Prostate gland (tissue), 2 donors: ENCODE measurements at places on chromosomes 16 and 17. TPM values are rescaled to one million over a fixed set of nuclear protein-coding genes. Genes with fewer than 3 reads are reported as not detected.

CCL23 gene
- total RNA-seq, result 7.4 TPM

DPEP2 gene
- total RNA-seq, result 2.4 TPM

- DNase-seq, result peak; percentile 91
Measured at GRCh38 chr16:31130899-31131298, 4.6 kb downstream of the PRSS8 start.

TBC1D3I gene
- total RNA-seq, result 0.85 TPM

- no peak for DNase-seq
Measured at GRCh38 chr17:70394473-70395232, 225.3 kb downstream of the KCNJ2 start.

- no peak for DNase-seq
Measured at GRCh38 chr16:75304521-75305363, 53.3 kb upstream of the BCAR1 start.

KCNG4 gene
- total RNA-seq, result not detected

DNA sequence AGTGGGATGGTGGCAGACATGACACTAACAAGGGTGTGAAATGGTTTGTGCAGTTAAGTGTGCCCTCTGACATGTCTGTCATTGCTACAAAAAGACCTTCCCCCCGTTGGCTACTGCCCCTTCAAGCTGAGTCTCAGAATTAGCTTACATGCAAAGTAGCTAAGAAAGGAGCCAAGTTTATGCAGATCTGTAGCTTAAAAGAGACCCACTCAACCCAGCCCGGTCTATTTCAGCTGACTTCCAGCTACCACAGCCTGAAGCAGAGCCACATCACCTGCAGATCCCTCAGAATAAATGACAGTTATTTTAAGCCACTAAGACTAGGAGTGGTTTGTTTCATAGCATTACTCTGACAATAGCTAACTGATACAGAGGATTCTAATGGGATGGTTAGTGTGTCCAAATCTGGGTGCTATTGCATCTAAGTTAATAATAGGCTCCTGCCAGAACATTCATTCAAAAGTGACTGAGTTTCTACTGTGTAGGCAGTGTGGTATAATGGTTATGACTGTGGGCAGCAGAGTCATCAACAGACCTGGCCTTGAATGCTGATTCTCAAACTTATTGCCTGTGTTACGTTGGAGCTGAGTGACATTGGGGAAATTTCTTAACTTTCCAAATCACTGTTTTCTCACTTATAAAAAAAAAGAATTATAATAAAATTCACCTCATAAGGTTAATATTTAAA lies 11.7 kb downstream of the C17orf67 start:
- no peak for DNase-seq

- no peak for DNase-seq
Measured at GRCh38 chr17:15085890-15086677, 179.0 kb downstream of the PMP22 start.

- no peak for DNase-seq
Measured at GRCh38 chr17:41975099-41976083, 8.8 kb downstream of the CNP start.

NPIPB2 gene
- 0.64 TPM for total RNA-seq

DNA sequence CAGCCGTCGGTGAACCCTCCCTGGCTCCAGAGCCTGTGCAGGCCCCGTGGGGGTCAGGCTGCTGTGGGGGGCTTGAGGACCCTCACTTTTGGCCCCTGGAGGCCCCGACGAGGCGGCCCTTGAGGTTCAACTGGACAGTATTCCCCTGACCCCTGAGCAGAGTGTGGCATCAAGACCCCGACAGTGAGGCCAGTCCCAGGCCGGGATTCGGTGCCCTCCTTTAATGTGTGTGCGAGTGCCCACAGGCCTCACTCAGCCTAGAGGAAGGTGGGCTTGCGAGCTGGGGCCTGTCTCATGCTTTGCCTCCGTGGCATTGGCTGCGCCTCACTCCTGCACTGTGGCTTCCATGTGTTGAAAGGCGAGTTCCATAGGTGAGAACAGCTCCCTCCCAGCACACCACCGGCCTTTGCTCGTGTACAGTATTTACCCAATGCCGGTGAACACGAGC lies 94.5 kb downstream of the METRNL start:
- no peak for DNase-seq

CRHR1 gene
- 2.1 TPM for total RNA-seq

DNA sequence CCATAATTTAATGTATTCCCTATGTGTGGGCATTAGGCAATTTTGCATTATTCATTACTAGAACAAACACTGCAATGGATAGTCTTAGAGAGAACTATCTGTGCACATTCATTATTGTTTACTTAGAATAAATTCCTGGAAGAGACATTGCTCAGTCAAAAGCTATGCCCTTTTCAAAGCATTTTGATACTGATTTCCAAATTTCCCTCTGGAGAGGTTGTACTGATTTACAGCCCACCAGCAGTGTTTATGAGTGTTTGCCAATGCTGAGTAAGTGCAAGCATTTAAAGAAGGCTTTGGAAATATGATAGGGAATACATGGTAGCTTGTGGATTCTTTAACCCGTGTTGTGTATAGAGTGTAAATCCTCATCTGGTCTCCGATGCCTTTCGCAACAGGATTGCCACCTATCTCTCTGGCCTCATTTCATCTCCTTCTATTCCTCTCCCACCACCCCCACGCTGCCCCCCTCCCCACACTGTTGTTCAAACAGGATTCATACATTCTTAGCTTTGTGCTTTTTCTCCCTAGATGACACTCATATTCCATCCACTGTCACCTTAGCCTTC lies 33.4 kb upstream of the MMD start:
- peak; percentile 10 for DNase-seq

GRCh38 chr16:63530974-63531373 lies 1494.7 kb upstream of the CDH8 start:
- no peak for DNase-seq

GRCh38 chr16:74253161-74253938 lies 43.3 kb upstream of the PSMD7 start:
- DNase-seq, result no peak

- DNase-seq, result no peak
Measured at GRCh38 chr17:76134911-76135809, 5.9 kb downstream of the FOXJ1 start.

DNA sequence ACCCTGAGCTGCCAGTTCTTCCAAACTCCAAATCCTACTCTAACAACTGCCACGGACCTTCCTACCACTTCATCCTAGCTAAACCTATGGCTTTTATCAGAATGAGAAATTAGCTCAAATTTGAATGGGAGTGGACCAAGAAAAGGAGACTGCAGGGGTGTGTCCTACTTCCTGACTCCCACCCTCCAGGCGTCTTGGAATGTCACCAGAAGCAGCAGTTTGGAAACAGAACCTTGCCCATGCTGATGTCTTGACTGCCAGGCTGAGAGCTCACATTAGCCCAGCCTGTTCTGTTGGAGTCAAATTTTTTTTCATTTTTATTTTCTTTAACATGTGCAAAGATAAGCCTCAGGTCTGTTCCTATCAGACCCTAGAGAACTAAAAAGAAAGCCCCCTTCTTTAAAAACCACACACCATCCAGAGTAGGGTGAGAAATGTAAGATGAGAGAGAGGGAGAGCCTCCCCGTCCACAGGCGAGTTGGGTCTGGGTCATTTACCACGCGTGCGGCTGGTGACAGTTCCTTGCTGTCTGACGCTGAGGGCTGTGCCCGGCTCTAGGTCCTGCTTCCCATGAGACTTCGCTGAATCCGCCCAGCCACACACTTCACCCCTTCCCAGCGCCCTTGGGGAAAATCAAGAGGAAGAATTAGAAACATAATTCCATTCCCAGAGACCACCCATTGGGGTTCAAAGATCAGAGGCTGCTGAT lies 54.3 kb downstream of the WNT3 start:
- no peak for DNase-seq

GRCh38 chr17:33980193-33980592 lies 274.9 kb upstream of the CCL2 start:
- no peak for DNase-seq

DNA sequence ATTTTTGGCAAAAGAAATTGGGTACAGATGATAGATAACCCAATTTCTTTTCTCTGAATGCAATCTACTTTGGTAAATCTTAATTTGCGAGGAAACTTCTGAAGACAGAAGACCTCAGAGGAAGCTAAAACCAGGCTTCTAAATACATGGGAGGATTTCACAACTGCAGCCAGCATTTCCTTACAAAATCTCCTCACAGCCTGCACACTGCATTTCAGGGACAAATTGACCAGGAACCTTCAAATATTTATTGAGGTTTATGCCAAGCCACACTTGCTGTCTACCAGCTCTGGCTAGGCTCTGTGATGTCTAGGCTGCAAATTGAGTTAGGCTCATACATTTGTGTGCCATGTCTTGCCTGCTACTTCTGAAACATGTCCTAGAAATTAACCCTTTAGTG lies 167.3 kb upstream of the CDH5 start:
- DNase-seq, result no peak

DNA sequence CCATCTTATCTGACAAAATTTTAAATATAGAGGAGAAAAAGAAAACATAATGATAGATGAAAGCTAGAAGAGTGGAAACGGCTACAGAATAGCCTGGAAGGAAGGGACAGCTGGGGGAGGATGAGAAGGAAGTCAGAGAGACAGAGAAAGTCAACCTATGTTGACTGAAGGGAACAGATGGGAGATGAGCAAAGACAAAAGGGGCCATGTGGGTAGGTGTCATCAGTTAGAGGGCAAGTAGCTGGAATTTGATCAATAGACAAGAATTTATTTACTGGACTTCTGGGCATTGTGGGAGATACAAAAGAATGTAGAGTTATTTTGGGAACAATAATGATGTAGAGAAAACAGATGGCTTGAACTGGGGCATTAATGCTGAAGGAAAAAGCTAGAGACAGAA lies 194.4 kb downstream of the ANKFN1 start:
- no peak for DNase-seq

DNA sequence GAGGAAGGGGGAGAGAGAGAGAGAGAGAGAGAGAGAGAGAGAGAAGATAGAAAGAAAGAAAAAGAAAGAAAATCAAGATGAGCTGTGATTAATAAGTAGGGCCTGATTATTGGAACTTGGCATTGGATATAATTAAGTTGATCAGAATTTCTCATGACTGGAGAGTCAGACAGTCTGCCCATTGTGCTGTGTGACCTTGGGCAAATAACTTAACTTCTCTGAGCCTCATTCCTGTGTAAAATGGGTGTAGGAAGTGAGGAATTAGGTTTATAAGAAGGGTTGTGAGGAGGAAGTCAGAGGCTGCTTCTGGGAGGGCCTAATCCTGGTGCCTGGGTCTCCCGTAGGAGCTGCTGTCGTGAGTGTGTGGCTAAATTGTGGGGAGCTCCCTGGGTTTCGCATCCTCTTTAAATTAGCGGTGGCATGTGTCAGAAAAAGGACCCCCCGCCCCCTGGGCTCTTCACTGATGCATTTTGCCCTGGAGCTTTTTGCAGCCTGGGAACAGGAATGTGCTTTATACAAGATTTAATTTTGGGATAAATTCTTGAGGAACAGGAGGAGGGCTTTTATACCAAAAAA lies 76.0 kb downstream of the CMIP start:
- no peak for DNase-seq

CNTNAP4 gene
- total RNA-seq, result 0.05 TPM

- no peak for DNase-seq
Measured at GRCh38 chr16:86747761-86748160, 169.4 kb downstream of the FOXL1 start.

DNA sequence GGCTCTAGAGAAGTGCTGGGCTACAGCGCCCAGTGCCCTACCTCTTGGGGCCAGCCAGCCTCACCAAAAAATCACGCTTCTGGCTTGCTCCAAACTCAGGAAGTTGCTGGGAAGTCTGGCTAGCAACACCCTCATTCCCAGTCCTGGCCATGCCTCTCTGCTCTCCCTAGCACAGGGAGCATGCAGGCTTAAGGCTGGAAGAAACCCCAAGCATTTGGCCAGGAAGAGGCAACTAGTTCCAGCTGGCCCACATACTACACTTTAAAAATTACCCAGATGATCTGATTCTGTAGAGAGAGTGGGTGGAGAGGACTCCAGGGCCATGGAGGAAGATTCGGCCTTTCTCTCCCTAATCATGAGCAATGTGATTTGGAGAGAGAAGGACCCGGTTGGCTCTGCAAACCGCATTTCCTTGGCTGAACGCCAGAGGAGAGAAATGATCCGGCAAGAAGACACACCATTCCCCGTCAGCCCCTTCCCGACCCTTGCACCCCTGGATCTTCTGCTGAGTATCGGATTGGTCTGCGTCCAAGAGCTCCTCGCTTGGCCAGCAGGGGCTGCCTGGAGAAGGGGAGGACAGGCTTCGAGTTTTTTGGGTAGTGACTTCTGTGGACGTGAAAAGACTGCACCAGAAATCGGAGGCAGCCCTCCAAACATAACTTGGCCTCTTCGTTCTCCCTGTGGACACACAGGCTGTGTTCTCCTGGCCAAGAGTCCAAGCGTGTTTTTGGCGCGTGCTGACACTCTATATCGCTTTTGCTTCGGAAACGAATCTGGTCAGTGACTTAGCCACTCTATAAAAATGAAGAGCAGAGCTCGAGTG lies 406.3 kb downstream of the WWOX start:
- no peak for DNase-seq

DNA sequence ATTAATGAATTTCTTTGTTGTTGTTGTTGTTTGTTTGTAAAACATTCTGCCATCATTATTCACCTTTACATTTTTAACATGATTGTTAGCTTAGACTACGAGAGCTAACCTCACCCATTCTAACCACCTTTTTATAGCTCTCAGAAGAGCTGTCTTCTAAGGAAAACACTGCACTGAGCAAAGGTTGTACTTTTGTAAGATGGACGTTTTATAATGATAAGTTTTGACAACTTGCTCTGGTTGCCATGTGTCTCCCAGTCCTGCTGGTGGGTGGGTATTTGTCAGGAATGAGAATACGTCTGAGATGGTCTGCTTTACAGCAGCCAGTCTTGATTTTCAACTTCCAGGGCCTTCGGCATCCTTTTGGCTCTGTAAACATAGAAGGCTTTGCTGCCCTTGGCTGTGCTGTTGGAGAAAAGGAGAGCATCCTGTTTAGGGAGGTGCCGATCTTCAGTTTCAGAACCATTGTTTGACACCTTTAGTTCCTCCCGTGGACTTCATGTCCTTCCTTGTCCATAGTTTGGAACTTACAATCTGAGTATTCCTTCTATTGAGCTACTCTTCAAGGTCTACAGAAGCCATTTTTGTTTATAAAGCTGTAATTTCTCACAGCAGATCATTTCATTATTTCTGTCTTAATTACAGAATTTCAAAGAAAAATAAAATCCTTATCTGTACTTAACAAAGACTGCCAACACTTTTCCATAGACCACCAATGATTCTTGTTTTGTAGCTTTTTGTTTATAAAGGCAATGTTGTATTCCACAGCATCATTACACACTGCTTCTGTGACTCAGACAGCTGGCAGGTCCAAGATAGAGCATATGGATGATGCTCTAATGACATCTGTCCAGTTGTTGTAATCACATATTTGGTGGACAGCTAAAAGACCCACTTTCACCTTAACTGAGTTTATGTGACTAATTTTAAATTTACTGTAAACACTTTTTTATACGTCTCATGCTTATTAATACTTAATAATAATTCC lies 270.1 kb upstream of the TBX2 start:
- DNase-seq, result no peak

- peak; percentile 65 for DNase-seq
Measured at GRCh38 chr17:75723171-75723930, 2.1 kb downstream of the ITGB4 start.

TAT gene
- total RNA-seq, result 0.17 TPM

SEC14L5 gene
- 0.74 TPM for total RNA-seq

PIRT gene
- total RNA-seq, result not detected

TMC5 gene
- total RNA-seq, result 54.8 TPM

TERB1 gene
- 2.1 TPM for total RNA-seq

- DNase-seq, result peak; percentile 73
Measured at GRCh38 chr17:79831265-79832217, 7.7 kb downstream of the CBX4 start.

- no peak for DNase-seq
Measured at GRCh38 chr17:79211061-79211770, 136.6 kb downstream of the ENGASE start.
